ENCODE measurements at places on chromosomes 2 and 18. TPM values are rescaled to one million over a fixed set of nuclear protein-coding genes. Genes with fewer than 3 reads are reported as not detected.

RNASEH1 gene
- total RNA-seq = 34.1 TPM

REG3A gene
- total RNA-seq = not detected

MTERF4 gene
- total RNA-seq = 24.9 TPM

SCN3A gene
- 3.5 TPM for total RNA-seq

ACMSD gene
- total RNA-seq = not detected

LYPD6B gene
- total RNA-seq = not detected

UGT1A3 gene
- not detected for total RNA-seq

CXCR1 gene
- not detected for total RNA-seq

AOX1 gene
- total RNA-seq = 3.2 TPM

MEP1B gene
- 0.12 TPM for total RNA-seq

PXDN gene
- 81.8 TPM for total RNA-seq

CPLX4 gene
- total RNA-seq = not detected

CTIF gene
- 36.8 TPM for total RNA-seq

LGALSL gene
- 6.2 TPM for total RNA-seq

BZW1 gene
- 475 TPM for total RNA-seq

MXD1 gene
- total RNA-seq = 6.1 TPM

FAM124B gene
- 0.12 TPM for total RNA-seq

MROH2A gene
- 0.15 TPM for total RNA-seq

MSTN gene
- total RNA-seq = not detected

RUFY4 gene
- 0.08 TPM for total RNA-seq

GKN1 gene
- total RNA-seq = not detected

IRS1 gene
- total RNA-seq = 3.5 TPM

RAB6C gene
- total RNA-seq = not detected

AMER3 gene
- total RNA-seq = not detected

EDAR gene
- not detected for total RNA-seq

GAREM2 gene
- 1.1 TPM for total RNA-seq

RASGRP3 gene
- 4.1 TPM for total RNA-seq

C2orf78 gene
- total RNA-seq = not detected

IL1R1 gene
- total RNA-seq = 56.8 TPM

SLC4A3 gene
- total RNA-seq = 1.7 TPM

KYNU gene
- total RNA-seq = 1.3 TPM

DSG2 gene
- total RNA-seq = 8.9 TPM

NTSR2 gene
- total RNA-seq = not detected

BUB1 gene
- 9.5 TPM for total RNA-seq

SNORC gene
- 0.83 TPM for total RNA-seq

SPDYA gene
- 0.53 TPM for total RNA-seq

LIPG gene
- 33.1 TPM for total RNA-seq

MALL gene
- total RNA-seq = 10.2 TPM

CAPN13 gene
- not detected for total RNA-seq

CREG2 gene
- total RNA-seq = under 0.01 TPM

TGFA gene
- total RNA-seq = 1.7 TPM

SPR gene
- total RNA-seq = 32.2 TPM

SLC4A5 gene
- not detected for total RNA-seq

TUBA4B gene
- total RNA-seq = not detected

C2orf72 gene
- total RNA-seq = under 0.01 TPM

TUBB6 gene
- total RNA-seq = 821 TPM

DNAH7 gene
- total RNA-seq = 0.53 TPM

KCNS3 gene
- total RNA-seq = 0.70 TPM

CLEC4F gene
- total RNA-seq = not detected

APCDD1 gene
- 0.15 TPM for total RNA-seq

CFAP221 gene
- total RNA-seq = not detected

ASTL gene
- total RNA-seq = not detected

UGT1A4 gene
- not detected for total RNA-seq
